ENCODE measurements at places on chromosomes 1 and 21.

DNA sequence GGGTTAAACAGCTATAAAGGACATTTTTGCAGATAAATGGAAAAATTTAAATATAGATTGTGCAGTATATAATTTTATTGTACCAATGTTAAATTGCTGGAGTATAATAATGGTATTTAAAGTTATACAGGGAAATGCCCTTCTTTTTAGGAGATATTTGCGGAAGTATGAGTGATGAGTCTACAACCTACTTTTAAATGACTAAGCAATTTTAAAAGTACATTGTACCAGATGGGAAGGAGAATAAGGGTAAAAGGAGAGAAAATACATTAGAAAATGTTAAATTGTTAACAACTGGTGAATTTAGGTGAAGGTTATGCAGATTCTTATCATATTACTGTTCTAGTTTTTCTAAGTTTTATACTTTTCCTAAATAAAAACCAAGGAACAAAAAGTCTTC, 91.8 kb downstream of the ZZZ3 start:
- no peak for DNase-seq

- DNase-seq: peak; percentile 40
Measured at GRCh38 chr1:206505702-206506355, 1.5 kb upstream of the RASSF5 start.

DNA sequence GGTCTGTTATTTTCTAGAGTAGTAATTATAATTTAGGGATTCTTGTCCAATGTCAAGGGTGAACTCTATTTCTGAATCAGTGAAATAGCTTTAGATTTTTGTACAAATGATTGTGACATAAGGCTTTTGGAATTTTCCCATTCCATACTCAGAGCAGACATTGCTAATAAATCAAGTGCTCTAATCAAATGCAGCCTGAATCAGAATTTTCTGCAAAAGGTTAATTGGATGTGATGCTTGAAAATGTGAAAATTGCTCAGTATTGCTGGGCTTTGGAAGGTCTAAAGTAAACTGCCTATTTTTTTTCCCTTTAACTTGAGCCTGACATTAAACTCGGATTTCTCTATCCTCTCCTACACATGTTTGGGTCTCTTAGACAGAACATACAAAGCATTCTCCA, 23.2 kb downstream of the SGIP1 start:
- DNase-seq: no peak

- DNase-seq: no peak
Measured at GRCh38 chr1:216627252-216627651, 96.0 kb downstream of the ESRRG start.

DNA sequence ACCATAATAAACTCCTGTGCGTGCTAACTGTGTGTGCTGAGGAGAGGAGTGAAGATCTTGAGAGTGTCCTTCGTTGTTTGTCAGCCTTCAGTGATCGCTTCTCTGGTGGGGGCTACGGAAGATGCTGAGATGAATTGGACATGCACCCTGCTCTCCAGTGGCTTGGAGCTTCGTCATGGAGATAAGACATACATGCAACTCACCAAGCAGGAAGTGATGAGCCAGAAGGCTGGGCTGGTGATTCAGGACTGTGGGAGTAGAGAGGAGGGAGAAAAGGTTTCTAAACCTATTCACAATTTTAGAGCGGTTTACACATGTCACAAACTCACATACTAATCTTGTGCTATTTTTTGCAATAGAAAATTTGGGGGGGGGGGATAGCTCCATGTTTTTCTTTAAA, 128.9 kb upstream of the ADAR start:
- peak; percentile 84 for DNase-seq

- peak; percentile 79 for DNase-seq
Measured at GRCh38 chr1:160862203-160863060, at the start of gene CD244. Gene CD244 (minus strand): TSS chr1:160862887. CDS start chr1:160862677, 210 bp downstream.

- DNase-seq: no peak
Measured at GRCh38 chr1:27603309-27603680, 649 bp downstream of the AHDC1 start.

DNA sequence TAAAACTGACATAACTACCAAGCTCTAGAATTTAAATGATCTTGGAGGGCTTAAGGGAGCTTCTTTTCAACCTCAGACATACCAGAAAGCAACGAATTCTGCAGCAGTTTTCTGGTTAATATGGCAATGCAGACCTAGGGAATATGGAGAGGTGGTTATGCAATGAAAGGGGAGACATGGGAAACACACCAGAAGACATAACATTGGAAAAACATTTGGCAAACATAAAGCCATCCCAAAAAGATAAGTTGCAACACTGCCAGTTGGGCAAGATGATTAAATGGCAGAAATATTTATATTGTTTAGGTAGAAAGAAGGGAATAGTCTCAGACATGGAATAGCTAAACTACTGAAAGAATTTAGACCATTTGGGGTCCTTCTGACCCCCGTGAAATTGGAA, 104.5 kb downstream of the KCNJ6 start:
- DNase-seq: no peak

DNA sequence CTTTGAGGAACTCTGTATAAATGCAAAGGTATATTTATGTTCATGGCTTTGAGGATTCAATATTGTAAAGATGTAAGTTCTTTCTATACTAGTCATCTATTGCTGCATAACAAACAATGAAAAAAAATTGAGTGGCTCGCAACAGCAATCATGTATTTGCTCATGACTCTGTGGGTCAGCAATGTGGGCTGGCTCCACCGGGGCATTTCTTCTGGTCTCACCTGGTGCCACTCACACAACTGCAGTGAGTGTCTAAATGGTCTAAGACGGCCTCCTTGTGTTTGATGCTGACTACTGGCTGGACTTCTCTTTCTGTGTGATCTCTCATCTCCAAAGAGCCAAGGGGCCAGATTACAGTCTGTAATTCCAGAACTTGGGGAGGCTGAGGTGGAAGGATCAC, 45.1 kb upstream of the EXO1 start:
- DNase-seq: peak; percentile 88

DNA sequence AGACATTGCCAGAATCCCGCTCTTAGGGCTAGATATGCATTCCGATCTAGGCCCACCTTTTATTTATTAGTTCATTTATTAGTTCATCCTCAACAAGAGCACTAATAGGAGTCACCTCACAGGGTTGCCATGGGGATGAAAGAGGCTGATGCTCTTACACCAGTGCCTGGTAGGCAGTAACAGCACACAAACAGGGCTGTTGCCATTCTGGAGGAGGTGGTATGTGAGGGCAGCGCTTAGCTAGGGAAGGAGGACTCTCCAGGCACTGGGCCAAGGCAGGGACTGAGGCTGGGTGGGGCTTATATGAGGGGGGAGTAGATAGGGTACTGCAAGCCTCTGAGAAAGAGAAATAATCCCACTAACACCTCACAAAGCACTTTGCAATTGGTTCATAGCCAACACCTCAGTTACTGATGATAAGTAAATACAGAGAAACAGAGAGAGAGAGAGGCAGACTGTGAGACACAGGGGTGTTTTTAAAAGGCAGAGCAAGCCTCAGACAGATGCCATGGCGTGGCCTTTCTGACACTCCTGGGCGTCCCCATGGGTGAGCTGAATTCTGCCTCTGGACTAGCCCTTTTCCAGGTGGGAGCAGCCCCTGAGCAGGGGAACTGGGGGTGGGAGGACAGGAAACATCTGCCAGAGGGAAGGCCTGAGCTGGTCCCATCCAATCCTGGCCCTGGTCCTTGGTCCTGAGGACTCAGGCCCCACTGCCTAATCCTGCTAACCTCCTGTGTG, 5.9 kb downstream of the FCGR2A start:
- DNase-seq: no peak

DNA sequence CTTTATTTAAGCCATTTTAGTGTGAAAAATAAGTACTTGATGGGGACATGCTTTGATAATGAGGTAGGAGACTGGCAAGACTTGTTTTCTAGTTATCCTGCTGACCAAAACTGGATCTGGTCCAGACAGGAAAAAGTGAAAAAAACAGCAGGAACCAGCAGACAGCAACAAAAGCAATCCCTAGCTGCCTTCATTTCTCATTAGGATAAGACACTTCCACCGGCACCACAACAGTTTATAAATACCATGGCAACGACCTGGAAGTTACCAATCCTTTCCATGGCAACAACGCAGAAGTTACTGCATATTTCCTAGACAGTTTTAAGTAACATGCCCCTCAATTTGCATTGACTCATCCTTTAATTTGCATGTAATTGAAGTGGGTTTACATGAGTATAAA, 993.8 kb upstream of the NCAM2 start:
- DNase-seq: peak; percentile 1

GRCh38 chr1:1366699-1367066, 8.3 kb downstream of the AURKAIP1 start:
- no peak for DNase-seq

DNA sequence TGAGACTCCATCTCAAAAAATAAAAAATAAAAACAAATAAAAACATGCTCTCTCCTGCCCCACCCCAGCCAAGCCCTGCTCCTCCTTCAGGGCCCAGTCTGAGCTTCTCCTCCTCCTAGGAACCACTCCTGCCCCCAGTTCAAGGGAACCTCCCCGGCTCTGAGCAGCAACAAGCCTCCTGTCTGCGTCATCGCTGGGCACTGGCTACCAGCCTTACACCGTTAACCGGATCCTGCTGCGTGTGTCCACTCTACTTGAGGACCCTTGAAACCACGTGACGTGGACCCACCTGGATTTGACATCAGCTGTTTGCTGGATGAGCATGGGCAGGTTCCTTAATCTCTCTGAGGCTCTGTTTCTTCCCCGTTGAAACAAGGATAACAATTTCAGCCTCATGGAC, 1.6 kb upstream of the TAS1R2 start:
- no peak for DNase-seq

- DNase-seq: no peak
Measured at GRCh38 chr21:37445228-37445627, 78.7 kb downstream of the DYRK1A start.

GRCh38 chr1:206891412-206891811, 5.8 kb upstream of the IL24 start:
- peak; percentile 50 for DNase-seq

DNA sequence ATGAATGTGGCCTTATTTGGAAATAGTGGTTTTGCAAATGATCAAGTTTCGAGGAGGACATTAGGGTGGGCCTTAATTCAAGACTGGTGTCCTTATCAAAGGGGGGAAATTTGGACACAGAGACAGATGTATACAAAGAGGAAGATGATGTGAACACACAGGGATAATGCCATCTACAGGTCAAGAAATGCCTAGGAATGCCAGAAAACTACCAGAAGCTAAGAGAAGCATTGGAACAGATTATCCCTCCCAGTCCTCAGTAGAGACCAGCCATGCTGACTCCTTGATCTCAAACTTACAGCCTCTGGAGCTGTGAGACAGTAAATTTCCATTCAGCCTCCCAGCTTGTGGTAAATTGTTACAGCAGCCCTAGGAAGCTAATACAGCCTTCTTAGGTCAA, 151.4 kb downstream of the PTGER3 start:
- peak; percentile 3 for DNase-seq

DNA sequence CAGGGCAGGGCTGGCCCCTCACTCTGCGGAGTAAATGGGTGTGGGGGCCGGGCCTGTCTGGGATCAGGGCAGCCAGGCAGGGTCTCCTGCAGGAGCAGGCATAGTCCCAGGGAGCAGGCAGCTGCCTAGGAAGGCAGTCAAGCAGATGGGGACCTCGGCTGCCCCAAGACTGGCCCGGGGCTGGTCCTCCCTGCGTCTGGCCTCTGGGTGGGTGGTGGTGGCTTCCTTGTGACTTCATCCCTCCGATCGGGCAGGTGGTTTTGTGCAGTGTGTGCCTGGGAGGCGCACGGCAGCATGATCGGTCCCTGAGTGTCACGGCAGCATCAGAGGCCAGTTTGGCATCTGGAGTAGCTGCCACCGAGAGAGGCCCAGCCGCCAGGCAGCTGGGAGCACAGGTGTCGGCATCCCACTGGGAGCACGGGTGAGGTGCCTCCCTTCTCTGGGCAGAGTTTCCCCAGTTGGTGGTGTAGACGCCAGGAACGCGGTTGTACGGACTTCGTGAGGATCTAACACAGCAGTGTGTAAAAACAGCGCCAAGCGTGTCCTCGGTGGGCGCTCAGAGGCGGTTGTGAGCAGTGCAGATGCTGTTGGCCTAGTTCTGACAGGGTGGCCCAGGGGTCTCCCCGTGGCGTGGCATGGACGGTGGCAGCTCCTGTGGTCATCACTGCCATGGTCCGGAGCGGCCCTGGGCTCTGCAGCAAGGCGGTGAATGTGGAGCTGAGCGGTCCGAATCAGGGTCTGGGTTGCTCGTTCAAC, 45.9 kb downstream of the PRKCZ start:
- DNase-seq: no peak

- no peak for DNase-seq
Measured at GRCh38 chr1:43958351-43959255, 11.2 kb upstream of the DPH2 start.

GRCh38 chr1:207863893-207864535, 46.9 kb downstream of the CD34 start:
- DNase-seq: no peak

DNA sequence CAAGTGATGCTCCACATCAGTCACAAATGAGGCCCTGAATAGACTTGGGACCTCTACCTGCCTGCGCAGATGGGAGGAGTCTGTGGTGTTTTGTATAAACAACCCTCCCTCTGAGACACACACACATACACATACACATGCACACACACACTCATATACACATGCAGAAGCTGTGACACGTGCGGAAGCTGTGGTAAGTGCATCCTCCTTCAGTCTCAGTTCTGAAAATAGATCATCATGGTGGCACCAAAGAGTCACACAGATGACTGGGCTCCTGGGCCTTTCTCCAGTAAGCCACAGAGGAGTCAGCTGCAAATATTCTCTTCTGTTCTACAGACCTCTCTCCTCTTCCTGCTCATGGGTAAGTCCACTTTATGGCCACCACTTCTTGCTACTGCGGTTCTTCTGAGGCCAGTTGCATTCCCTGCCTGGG, at the start of gene LY9:
TSS of gene LY9 (plus strand) at position 224 of the 433 bp plus-strand sequence. CDS start at position 238, 14 bp downstream.
- no peak for DNase-seq

- no peak for DNase-seq
Measured at GRCh38 chr21:33205476-33205875, 24.3 kb upstream of the IFNAR2 start.

- peak; percentile 47 for DNase-seq
Measured at GRCh38 chr1:221794079-221794670, 52.3 kb upstream of the DUSP10 start.

Data from epithelial cell of esophagus (primary cell).